ENCODE measurements at places on chromosomes 12 and 14. TPM values are rescaled to one million over a fixed set of nuclear protein-coding genes. Genes with fewer than 3 reads are reported as not detected.

Gene RND1
- 8.5 TPM for polyA plus RNA-seq

Gene EVL
- 34.7 TPM for polyA plus RNA-seq

Gene LHX5
- not detected for polyA plus RNA-seq

Gene MLEC
- polyA plus RNA-seq, result 134 TPM

Gene SERPINA1
- polyA plus RNA-seq, result 28,447 TPM

Gene GPRC5D
- polyA plus RNA-seq, result 0.13 TPM

Gene DLST
- 10.7 TPM for polyA plus RNA-seq

Gene SLC6A15
- not detected for polyA plus RNA-seq

Gene NINJ2
- polyA plus RNA-seq, result 16.5 TPM

Gene REC8
- polyA plus RNA-seq, result 3.8 TPM

Gene SAMD4A
- 11.2 TPM for polyA plus RNA-seq

Gene RASSF3
- 2.2 TPM for polyA plus RNA-seq

Gene TMEM179
- not detected for polyA plus RNA-seq

Gene RFX4
- not detected for polyA plus RNA-seq

Gene CORO1C
- polyA plus RNA-seq, result 38.1 TPM

Gene EPYC
- not detected for polyA plus RNA-seq

Gene WSCD2
- 0.05 TPM for polyA plus RNA-seq

Gene FANCM
- polyA plus RNA-seq, result 0.38 TPM

Gene CFAP73
- not detected for polyA plus RNA-seq

Gene TSPAN19
- not detected for polyA plus RNA-seq

Gene TTC9
- 0.31 TPM for polyA plus RNA-seq

Gene HOXC4
- polyA plus RNA-seq, result 0.02 TPM

Gene WIF1
- not detected for polyA plus RNA-seq

Gene CEBPE
- polyA plus RNA-seq, result 0.16 TPM

Gene VRTN
- polyA plus RNA-seq, result not detected

Gene ZNF384
- 12.7 TPM for polyA plus RNA-seq

Gene TRIAP1
- polyA plus RNA-seq, result 39.9 TPM

Gene LRRC10
- polyA plus RNA-seq, result not detected

Gene LTBR
- polyA plus RNA-seq, result 138 TPM

Gene AP5M1
- 14.5 TPM for polyA plus RNA-seq

Gene TTC7B
- polyA plus RNA-seq, result 15.4 TPM

Gene SLC4A8
- polyA plus RNA-seq, result 0.07 TPM

Gene ANO4
- polyA plus RNA-seq, result 0.08 TPM

Gene LMNTD1
- not detected for polyA plus RNA-seq

Gene PRMT5
- 28.2 TPM for polyA plus RNA-seq

Measured in liver (tissue), 10 donors.